MM.1S (cell line): ENCODE measurements at places on chromosomes 2 and 18.

- H3K27me3 ChIP-seq: no peaks in the 10 kb centered on the region
- H3K4me3 ChIP-seq: no peak overlapping the region
- H3K36me3 ChIP-seq: no peaks in the 10 kb centered on the region
- H3K27ac ChIP-seq: no peak overlapping the region
- no peak for DNase-seq
- H3K4me1 ChIP-seq: no peaks in the 10 kb centered on the region
Measured at GRCh38 chr2:191835539-191836350, 11.1 kb downstream of the CAVIN2 start.

- no peaks in the 10 kb centered on the region for H3K36me3 ChIP-seq
- H3K27me3 ChIP-seq: no peaks in the 10 kb centered on the region
- peak; percentile 35 for DNase-seq
- H3K27ac ChIP-seq: no peak overlapping the region
- no peak overlapping the region for H3K4me3 ChIP-seq
- H3K4me1 ChIP-seq: 0 out of 2 replicates have a peak, but pooled peaks cover 4% of the 10 kb centered on the region
Measured at GRCh38 chr2:181742922-181743722, 62.8 kb upstream of the NEUROD1 start.

GRCh38 chr18:78741381-78742217 is 238.0 kb upstream of the SALL3 start:
- H3K4me3 ChIP-seq: no peak overlapping the region
- H3K4me1 ChIP-seq: no peaks in the 10 kb centered on the region
- DNase-seq: no peak
- H3K27ac ChIP-seq: no peak overlapping the region

- H3K27me3 ChIP-seq: no peaks in the 10 kb centered on the region
- no peaks in the 10 kb centered on the region for H3K36me3 ChIP-seq
- H3K4me3 ChIP-seq: no peak overlapping the region
Measured at GRCh38 chr2:79428745-79429144, 84.1 kb upstream of the CTNNA2 start.

- H3K27me3 ChIP-seq: no peaks in the 10 kb centered on the region
- H3K4me1 ChIP-seq: no peaks in the 10 kb centered on the region
- H3K27ac ChIP-seq: no peak overlapping the region
Measured at GRCh38 chr18:76483780-76484179, 11.3 kb downstream of the ZNF516 start.

GRCh38 chr18:48841381-48842258 is 109.1 kb downstream of the SMAD7 start:
- no peaks in the 10 kb centered on the region for H3K4me1 ChIP-seq
- no peak overlapping the region for H3K27ac ChIP-seq
- DNase-seq: no peak
- no peak overlapping the region for H3K4me3 ChIP-seq

- no peak overlapping the region for H3K27ac ChIP-seq
- no peak for DNase-seq
- H3K4me3 ChIP-seq: no peak overlapping the region
- H3K4me1 ChIP-seq: no peaks in the 10 kb centered on the region
Measured at GRCh38 chr2:75087736-75088135, 111.6 kb downstream of the TACR1 start.

DNA sequence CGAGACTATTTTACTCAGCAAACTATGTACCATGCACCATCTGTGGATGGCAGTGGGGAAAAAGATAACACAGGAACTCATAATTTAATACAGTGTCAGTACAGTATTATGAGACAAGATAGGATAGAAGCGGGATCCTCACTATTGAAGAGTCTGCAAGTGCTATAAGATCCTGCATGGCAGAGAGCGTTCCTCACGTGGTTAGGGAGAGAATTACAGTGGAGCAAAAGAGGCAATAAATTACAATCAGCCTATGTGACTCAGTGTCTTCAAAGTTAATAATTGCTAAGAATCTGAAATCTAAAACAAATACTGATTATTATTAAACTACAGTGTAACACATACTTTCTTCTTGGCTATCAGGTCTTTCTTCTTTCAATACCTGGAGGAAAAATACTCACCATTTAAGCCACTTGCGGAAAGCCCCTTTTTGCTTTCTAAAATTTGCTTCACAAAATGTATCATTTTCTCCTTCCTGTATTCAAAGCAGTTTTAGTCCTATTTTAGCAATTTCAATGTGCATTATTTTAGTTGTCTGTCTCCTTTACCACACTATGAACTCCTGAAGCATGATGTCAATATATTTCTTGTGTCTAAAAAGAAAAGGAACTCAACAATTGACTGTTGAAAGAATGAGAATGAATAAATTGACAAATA is 342.9 kb downstream of the SPAG16 start:
- H3K27me3 ChIP-seq: no peaks in the 10 kb centered on the region
- peak; percentile 14 for DNase-seq
- H3K36me3 ChIP-seq: no peaks in the 10 kb centered on the region
- no peaks in the 10 kb centered on the region for H3K4me1 ChIP-seq

GRCh38 chr2:38553554-38553953 is 49.2 kb downstream of the HNRNPLL start:
- H3K27me3 ChIP-seq: no peaks in the 10 kb centered on the region
- no peak overlapping the region for H3K4me3 ChIP-seq
- no peak overlapping the region for H3K27ac ChIP-seq
- no peaks in the 10 kb centered on the region for H3K4me1 ChIP-seq

DNA sequence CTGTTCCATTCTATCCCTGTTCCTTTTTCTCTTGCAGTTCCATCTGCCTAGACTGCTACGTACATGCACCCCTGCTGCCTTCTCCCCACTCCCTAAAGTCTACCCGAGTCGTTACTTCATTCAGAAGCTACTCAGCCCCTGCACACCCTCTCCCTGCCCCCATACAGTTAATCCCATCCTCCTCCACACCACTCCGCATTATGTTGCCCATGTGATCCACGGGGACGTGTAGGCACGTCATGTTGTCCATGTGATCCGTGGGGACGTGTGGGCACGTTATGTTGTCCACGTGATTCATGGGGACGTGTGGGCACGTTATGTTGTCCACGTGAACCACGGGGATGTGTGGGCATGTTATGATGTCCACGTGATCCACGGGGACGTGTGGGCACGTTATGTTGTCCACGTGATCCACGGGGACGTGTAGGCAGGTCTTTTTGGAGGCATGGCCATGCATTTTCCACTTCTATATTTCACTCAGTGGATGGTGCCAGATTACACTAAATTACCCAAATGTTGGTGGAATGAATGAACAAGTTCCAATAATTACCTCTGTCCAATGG is 299.5 kb downstream of the DCDC2C start:
- no peaks in the 10 kb centered on the region for H3K36me3 ChIP-seq
- no peak for DNase-seq
- no peaks in the 10 kb centered on the region for H3K27me3 ChIP-seq
- no peak overlapping the region for H3K4me3 ChIP-seq

DNA sequence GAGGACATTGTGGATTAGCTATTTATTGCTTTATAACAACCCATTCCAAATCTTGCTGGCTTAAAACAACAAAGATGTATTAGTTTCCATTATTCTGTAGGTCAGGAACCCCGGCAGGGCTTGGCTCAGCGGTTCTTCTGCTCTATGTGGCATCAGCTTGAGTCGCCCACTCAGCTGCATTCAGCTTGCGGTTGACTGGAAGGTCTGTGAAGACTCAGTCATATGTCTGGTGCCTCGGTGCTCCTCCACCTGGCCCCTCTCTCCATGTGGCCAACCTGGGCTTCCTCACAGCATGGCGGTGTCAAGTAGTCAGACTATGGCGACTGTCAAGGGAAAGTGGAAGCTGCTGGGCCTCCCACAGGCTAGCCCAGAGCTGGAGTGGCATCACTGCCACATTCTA is 48.6 kb downstream of the EMILIN2 start:
- H3K27ac ChIP-seq: no peak overlapping the region
